Fibroblast of pulmonary artery (primary cell): ENCODE measurements at places on chromosomes 2 and 18.
A peak's percentile ranks its signal among the peaks of the same experiment; 100 is the strongest.

GRCh38 chr2:24509425-24509824 lies 18.4 kb downstream of the NCOA1 start:
- DNase-seq, result no peak

GRCh38 chr2:234044157-234044556 lies 6.3 kb upstream of the SPP2 start:
- peak; percentile 78 for DNase-seq

DNA sequence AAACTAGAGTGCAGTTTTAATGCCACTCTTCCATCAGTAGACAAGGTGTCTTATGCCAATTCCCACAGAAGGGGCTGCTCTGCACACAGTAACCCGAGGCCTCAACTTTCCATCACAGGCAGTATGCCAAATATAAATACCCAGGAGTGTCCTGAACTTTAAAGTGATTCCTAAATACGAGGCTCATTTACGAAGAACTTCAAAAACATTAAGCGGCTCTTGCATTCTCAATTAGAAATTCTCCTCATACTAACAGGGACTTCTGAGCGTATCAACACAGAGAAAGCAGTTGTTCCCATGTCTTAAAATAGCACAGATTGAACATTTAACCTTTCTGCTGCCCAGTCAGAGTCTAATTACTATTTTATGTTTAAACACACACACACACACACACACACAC lies 638.6 kb downstream of the ERBB4 start:
- DNase-seq, result no peak

DNA sequence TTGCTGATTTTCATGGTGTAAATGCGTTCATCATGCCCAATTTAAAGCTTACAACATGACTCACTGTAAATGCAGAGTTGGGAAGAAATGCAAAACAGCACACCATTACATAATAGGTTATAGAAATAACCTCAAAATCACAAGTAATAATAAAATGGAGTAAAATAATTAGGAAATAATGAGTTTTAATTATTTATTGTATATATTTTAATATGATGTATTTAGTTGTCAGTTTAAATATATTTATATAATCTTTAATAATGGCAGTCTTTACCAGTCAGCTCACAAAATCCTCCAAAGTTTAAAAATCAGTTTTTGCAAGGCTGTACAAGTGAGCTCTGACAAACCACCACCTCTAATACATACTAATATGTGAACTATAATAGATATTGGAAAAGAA lies 180.2 kb downstream of the RND3 start:
- no peak for DNase-seq
